Aorta (tissue), 5 donors: ENCODE measurements at places on chromosomes 12 and 14.
A peak's percentile ranks its signal among the peaks of the same experiment; 100 is the strongest.

GRCh38 chr14:102692334-102692733, 84.9 kb upstream of the TRAF3 start:
- no peak for DNase-seq

- no peak for DNase-seq
These were observed 128.0 kb downstream of the NUAK1 start for GRCh38 chr12:106010741-106011140.

GRCh38 chr14:84541018-84541417, 988.9 kb upstream of the FLRT2 start:
- no peak for DNase-seq

- no peak for DNase-seq
These were observed 33.2 kb downstream of the TMEM30B start for GRCh38 chr14:61247935-61248334.

DNA sequence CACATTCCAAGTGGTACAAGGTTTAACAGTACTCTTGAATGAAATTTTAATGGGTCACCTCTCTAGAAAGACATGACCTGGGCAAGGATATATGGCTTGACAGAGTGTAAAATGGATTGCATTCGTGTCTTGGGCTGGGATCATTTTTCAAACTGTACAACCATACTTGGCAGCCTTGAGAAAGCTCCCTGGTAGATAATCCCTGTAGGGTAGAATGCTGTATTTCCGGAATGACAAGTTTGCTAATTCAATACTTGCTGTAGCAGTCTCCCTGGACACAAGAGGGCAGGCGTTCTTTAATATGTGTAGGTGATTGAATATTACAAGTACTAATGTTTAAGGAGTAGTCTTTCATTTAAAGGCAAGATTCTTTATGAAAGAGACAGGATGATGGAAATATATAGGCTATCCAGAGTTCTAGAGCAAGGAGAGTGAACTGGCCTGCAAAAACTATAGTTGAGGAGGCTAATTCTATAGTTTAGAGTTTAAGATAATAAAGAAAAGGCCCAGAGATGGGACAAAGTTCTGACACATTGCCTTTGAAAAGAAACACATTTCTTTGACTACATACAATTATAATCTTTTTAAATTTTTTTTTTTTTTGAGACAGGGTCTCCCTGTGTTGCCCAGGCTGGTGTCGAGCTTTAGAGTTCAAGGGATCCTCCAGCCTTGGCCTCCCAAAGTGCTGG, 53.4 kb downstream of the PLBD1 start:
- no peak for DNase-seq

- DNase-seq = no peak
These were observed 69.2 kb downstream of the SLC25A47 start for GRCh38 chr14:100392356-100392755.

GRCh38 chr14:102315121-102315520, 4.4 kb upstream of the ZNF839 start:
- DNase-seq = peak; percentile 22
